ENCODE measurements at places on chromosomes 3 and 15.
A peak's percentile ranks its signal among the peaks of the same experiment; 100 is the strongest.

DNA sequence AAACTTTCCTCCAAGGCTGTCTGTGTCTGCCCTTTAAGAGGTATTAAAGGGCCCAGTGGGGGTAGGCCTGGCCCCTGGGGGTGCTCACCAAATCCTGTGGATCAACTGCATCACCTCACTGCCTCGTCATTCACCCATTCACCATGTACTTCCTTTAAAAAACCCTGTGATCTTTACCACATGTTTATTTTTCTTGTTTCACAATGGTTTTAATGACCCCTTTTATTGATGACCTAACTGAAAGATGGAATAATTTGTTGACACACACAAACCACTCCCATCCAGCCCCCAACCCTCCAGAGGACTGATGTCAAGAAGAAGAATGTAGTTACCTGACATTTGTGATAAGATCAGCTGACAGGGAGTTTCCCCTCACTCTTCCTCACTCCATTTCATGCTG, 40.8 kb downstream of the KCNAB1 start:
- no peak for DNase-seq

GRCh38 chr3:48406443-48407431, 23.1 kb downstream of the PLXNB1 start:
- no peak for DNase-seq

DNA sequence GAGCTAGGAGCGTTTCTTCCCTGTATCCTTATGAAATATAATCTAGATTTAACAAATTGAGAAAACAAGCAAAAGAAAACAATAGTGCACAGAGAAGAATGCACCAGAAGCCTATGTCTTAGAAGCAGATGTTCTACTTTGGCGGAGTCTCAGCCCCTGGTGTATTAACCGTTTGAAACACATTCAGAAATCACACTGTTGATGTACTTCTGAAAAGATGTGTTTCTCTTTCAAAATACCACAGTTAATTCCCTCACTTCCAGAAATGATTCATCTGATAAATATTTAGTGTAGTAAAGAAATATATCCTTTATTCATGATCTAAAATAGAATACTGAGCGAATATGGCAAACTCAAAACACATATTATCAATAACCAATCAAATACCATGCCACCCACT, 77.7 kb downstream of the CBLB start:
- DNase-seq = no peak

DNA sequence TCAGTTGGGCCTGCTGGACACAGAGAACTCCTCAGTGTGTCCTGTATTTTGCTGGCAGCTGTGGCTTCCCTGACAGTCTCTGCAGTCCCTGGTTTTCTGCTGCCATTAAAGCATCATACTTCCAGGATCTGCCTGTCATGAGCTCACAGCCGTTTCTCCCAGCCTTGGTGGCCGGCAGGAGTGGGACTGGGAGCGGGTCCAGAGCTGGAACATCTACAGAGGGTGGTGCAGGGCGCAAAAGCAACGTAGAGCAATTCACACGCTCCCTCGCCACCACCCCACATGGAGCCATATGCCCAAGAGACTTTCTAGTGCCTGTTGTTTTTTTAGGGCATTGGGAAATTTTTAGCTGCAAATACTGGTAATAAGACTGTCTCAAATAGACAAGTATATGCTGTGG, 33.6 kb downstream of the ABTB1 start:
- DNase-seq = no peak

DNA sequence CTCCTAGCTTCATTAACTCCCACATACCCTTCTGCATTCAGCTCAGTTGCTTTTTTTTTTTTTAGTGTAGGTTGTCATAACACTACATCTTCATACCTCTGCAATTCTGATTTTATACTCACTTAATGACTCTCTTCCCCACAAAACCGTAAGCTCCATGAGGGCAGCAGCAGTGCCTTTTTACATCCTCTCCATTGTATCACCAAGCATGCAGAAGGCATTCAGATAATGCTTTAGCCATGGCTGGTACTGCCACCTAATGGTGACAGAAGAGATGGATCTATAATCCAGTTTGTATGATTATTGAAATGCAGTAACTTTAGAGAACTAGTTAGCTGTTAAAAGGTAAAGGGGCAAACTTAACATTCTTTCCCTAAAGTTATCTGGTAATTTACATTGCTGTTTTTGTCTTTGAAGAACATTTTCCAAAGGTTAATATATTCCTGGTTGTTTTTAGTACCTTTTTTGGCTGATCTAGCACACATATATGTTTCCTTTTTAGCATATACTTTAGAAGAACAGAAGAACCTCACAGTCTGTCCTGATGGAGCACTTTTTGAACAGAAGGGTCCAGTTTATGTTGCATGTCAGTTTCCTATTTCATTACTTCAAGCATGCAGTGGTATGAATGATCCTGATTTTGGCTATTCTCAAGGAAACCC, 36.8 kb downstream of the ATP1B3 start:
- peak; percentile 75 for DNase-seq

DNA sequence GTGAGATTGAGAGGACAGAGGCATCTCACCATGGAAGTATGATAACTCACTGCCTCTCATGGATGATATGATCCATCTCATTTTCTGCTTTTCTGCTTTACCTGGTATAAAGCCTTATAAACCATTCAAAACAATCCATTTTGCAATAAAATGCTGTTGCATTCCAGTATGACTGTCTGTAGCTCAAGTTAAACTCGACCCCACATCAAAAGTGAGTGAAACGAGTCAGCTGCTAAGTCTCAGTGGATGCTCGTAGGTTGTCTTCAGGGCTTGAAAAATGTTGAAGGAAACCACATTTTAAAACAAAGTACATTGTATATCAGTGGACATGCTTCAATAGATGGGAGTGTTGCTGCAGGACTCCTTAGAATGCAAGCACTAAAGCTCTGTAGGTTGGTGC, 839.0 kb downstream of the TUSC7 start:
- no peak for DNase-seq

DNA sequence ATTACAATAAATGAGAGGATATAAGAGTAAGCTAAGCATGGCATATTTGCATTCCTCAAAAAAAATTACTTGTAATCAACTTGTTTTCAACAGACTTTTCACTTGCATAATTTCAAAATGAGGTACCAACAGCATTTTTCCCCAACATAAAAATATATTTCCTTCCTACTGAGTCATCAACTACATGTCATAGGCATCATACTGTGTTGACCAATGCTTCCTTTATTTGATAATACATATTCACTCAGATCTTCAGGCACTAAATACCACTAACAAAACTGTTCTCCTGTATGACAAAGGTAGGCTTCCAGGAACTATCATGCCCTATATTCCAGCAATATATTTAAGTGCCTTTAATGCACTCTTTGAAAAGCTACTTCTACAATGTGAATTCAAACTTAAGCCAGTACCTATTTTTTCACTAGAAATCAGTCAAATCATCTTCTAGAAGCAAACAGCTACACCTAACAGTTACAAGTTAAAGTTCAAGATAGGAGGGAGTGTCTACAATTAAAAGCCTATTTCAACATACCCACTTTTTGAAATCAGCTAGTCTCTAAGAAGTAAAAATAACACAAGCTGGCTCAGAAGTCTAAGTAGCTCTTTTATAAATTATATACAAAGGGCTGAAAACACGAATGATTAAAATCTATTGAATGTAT, 11.3 kb downstream of the ADAM10 start:
- DNase-seq = peak; percentile 25

DNA sequence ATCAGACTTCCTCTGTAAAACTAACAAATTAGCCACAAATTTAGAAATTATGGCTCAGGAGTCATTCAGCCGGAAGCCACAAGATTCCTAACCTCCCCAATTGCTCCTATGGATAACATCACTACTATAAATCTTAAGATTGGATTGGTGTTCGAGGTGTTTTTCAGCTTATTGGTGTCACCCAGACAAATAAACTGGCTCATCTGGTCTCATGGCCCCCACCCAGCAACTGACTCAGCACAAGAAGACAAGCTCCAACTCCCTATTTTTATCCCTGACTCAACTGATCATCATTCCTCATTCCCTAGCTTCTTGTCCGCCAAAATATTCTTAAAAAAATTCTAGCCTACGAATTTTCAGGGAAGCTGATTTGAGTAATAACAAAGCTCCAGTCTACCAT, 135.1 kb upstream of the STRIT1 start:
- no peak for DNase-seq

DNA sequence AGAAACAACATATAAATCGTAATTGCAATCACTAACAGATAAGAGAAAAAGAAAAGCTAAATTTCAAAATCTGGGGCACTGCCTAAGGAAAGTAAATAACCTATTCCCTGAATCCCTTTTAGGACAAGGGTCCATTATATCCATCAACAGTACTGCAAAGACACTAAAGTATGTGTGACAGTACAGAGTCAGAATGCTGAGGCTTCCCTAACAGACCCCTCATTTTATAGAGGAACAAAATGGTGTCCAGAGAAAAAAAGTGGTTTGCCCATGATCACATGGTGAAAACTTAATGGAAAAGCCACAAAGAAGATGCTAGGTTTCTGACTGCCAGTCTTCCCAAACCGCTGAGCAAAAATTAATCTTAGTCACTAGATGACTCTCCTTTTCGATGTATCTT, 93.8 kb downstream of the DHX30 start:
- no peak for DNase-seq

GRCh38 chr15:98983334-98983733, 24.3 kb downstream of the PGPEP1L start:
- no peak for DNase-seq

- DNase-seq = no peak
Measured at GRCh38 chr3:114551770-114552526, 258.1 kb downstream of the TIGIT start.

- no peak for DNase-seq
Measured at GRCh38 chr3:190537146-190537545, 23.3 kb downstream of the IL1RAP start.

DNA sequence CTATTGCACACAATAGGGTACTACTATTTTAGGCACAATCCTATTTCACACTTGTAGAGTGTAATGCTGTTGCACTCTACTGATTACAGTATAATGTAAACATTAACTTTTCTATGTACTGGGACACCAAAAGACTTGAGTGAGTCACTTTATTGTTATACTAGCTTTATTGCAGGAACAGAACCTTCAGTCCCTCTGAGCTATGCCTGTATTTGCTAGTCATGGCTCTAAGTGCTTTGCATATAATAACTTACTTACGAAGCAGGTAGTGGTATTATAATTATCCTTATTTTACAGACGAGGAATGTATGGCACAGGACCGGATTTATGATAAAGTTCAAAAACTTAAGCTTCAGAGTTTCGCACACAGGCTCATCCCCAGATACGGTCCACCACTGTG, 106.6 kb upstream of the SLC6A6 start:
- no peak for DNase-seq

- DNase-seq = peak; percentile 9
Measured at GRCh38 chr3:57756528-57757401, 656 bp downstream of the SLMAP start.

DNA sequence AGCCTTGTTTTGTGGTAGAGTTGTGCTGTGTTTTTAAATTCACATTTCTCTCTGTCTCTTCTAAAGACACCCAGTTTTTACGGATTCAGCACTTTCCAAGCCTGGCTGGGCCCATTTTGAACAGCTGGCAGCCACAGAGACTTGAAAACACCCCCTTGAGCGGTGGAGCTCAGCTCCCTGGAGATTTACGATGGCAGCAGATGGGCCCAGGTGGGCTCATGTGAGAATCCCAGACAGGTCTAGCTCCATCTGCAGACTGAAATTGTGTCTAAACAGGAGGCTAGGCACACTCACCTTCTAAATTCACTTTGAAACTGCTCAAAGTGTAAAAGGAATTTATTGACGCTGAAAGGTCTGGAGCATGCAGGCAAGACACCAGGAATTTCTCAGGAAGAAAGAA, 232.0 kb upstream of the HES1 start:
- DNase-seq = no peak

DNA sequence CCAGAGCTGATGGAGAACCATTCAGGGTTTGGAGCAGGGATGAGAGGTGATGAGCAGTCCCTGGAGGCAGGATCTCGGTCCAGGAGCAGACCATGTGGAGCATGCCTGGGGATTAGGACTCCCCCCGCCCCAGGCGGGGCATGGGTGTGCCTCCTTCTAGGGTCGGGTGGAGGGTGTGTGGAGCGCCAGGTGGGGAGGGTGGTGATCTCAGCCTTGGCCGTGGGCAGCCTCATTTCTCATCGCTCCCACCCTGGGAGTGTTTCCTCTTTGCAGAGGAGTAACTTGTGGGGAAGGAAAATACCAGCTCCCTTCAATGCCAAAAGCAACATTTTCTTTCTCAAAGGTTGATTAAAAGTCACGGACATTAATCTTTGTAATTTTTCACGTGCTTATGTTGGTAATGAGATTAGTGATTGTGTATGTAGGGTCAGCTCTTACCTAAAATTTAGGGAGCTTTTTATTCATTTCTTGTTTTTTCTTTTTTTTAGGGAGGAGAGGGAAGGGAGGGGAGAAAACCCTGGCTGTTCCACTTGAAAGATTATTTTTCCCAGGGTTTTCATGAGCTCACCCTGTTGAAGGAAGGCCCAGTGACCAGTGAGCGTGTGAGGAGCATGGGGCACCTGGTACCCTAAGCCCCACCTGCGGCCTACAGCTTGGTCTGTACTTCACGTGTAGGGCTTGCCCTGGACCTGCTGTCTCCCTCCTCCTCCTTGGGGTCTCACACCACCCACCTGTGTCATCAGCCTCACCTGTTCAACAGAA, 11.0 kb downstream of the FBLN2 start:
- DNase-seq = no peak

- no peak for DNase-seq
Measured at GRCh38 chr15:67415181-67415580, 105.8 kb upstream of the C15orf61 start.

DNA sequence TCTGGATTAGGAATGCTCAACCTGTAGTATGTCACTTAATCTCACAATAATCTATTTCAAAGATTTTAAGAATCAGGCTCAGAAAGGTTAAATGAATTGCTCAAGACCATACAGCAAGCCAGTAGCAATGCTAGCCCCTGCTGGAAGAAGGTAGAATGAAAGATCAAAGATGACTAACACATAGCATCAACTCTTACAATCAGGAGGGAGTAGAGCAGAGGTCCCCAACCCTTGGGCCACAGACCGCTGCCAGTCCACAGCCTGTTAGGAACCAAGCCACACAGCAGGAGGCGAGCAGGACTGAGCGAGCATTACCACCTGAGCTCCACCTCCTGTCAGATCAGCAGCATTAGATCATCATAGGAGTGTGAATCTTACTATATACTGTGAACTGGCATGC, 15.5 kb upstream of the GATM start:
- DNase-seq = no peak
